Metanephros (tissue), 2 donors: ENCODE measurements at places on chromosomes 13 and 19. TPM values are rescaled to one million over a fixed set of nuclear protein-coding genes. Genes with fewer than 3 reads are reported as not detected.

Gene SLC8A2
- 0.12 TPM for total RNA-seq

Gene MEIOSIN
- not detected for total RNA-seq

Gene TARM1
- total RNA-seq, result 0.18 TPM

Gene SUGP1
- 47.1 TPM for total RNA-seq

Gene JOSD2
- total RNA-seq, result 18.8 TPM

Gene FBXW9
- 13.4 TPM for total RNA-seq
